ENCODE measurements at places on chromosomes 11 and 22.

- DNase-seq = no peak
These were observed 5.7 kb downstream of the PRR5 start for GRCh38 chr22:44707752-44708151.

GRCh38 chr22:46007003-46007847 is 30.3 kb upstream of the WNT7B start:
- no peak for DNase-seq

DNA sequence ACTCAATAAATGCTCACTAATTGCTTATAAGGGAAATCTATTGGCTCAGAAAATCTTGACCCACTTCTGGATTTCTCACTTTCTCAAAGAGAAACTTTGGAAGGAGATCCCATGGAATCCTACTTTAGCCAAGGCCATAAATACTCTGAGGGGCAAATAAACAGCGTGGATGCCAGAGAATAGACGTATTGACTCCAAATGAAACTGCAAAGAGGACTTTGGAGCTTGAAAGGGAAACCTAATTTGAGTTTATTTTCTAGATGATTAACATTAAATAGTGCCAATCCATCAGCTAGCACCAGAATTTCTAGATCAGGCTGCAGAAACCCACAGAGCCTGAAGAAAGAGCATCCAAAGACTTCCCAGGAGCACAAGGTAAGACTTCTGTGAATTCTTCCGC is at the start of gene MS4A18:
MS4A18 (plus strand) TSS at position 301 of the 400 bp plus-strand sequence.
- DNase-seq = no peak

DNA sequence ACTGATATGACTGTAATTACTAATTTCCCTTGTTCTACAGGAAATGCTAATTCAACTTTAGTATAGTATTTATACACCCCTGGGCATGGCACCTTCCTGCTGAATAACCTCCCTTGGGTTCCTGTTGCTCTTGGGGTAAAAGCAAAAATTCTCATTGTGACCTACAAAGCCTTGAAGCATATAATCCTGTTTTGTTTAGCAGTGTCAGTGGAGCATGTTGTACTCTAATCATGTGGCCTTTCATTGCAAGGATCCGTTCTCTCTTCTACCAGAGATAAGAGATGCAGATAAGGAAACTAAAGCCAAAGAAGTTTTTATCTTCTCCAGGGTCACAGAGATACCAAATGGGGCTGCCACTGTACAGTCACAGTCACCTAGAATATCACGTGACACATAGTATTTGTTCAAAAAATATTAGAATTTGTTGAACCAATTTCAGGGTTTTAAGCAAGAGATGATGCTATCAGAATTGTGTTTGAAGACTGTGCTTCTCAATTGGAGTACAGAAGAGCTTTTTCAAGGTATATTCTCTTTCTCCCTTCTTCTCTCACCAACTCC is 25.1 kb downstream of the CSRP3 start:
- peak; percentile 44 for DNase-seq

GRCh38 chr11:61068581-61068980 is 33.7 kb upstream of the CD5 start:
- no peak for DNase-seq

GRCh38 chr11:91978747-91979146 is 245.9 kb upstream of the FAT3 start:
- DNase-seq = no peak

DNA sequence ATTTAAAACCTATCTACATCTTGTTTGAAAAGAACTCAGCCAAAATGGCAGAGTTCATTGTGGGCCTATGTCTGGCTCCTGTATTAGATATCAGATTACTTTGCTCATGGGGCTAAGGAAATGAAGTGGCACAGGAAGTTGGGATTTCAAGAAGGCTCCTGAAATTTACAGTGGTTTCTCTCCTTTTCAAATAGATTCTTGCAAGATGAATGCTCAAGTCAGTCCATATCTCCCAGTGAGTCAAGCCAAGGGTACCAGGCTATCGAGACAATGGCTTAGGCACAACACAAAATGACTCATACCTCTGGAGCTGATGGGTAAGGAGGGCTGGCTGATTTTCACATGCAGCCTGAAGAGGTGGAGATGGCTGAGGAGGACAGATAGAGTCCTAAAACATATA is 24.1 kb upstream of the APOA1 start:
- no peak for DNase-seq

GRCh38 chr11:14181121-14181520 is 177.9 kb downstream of the RRAS2 start:
- no peak for DNase-seq

DNA sequence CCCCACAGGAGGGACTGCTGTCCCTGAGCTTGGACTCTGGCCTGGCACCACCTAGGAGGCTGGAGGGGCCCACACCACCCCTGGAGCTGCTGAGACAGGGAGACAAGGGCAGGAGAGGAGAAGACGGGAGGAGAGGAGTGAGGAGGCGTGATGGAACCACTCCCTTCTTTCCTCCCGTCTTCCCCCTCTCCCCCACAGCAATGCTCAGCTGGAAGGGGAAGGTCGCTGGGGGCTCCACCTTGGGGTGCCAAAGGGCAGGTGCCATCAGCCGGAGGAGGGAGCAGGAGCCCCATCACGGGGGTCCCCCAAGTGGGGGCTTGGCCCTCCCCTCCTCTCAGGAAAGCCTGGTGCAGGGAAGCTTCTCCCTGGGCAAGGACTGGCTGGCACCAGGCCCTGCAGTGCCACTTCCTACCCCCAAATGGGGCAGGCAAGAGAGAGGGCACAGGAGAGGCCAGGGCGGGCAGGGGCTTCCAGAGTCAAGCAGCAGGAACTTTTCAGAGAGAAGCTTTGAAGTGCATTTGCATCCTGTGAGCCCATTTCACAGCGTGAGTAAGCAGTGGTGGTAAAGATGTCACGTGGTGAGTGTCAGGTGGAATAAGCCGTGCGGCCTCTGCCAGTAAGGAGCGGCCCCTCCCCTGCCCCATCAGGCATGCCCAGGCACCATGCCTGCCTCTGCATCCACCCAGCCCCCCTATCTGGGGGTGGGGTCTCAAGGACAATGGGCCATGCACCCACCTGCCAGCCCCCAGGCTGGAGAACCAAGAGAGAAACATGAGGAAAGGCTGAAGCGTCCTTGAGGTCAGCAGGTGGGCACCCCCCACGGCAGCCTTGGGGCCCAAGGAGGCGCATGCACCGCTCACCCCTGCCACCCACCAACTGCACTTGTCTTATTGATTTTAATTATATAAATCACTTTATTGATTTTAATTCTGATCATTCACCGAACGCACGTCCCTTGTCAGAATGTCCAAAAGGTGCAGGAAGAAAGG is 4.9 kb downstream of the IGF2 start:
- no peak for DNase-seq

DNA sequence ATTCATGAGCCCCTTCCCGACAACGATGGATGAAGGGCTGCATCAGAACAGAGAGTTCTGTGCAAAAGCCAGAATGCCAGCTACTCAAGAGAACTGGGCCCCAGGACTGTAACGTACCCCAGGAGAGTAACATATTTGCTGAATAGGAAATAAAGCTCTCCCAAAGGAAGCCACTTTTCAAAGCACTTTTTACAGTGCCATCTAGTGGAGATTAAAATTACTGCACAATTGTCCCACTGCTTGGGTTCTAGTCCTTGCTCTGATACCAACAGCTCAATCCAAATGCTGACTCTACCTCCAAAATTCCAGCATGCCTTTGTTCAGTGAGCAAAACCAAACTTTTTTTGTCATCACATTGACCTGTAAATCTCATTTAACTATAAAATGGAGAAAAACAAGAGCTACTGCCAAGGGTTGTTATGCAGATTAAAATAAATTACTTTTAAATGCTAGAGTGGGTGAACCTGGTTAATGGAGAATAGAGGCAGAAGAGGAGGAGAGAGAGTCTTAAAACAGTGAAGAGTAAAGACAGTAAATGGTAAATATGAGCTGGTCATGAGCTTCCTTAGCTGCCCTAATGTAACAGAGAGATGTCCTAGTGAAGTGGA is 87.6 kb upstream of the FSHB start:
- peak; percentile 58 for DNase-seq

- peak; percentile 82 for DNase-seq
These were observed 35.3 kb upstream of the KCNJ11 start for GRCh38 chr11:17423533-17424310.

DNA sequence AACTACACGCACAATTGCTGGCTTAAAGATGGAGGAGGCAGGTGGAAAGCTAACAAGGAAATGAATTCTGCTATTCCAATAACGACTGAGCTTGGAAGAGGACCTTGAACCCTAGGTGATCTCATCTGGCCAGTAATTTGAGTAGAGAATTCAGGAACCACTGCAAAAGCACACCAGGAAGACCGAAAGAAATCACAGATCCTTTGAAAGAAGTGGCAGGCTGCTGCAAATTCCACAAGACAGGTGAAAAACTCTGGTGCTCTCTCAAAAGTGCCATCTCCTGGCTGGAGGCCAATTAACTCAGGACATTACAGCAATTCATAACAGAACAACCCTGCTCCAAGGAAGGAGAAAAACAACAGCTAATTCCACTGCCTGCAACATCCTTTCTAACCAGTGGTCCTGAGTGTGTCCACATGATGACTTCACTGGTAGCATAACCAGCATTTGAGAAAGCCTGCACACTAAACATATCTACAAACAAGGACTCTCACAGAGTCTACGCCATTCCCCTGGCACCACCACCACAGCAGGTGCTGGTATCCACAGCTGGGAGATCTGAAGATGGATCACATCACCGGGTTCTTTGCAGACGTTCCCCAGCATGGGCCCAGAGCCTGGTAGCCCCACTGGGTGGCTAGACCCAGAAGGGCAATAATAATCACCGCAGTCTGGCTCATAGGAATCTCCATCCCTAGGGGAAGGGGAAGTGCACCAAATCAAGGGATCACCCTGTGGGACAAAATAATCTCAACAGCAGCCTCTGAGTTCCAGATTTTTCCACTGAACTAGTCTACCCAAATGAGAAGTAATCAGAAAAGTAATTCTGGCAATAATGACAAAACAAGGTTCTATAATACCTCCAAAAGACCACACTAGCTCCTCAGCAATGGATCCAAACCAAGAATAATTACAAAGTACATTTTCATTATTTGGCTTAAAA is 44.9 kb upstream of the CLTCL1 start:
- DNase-seq = no peak

DNA sequence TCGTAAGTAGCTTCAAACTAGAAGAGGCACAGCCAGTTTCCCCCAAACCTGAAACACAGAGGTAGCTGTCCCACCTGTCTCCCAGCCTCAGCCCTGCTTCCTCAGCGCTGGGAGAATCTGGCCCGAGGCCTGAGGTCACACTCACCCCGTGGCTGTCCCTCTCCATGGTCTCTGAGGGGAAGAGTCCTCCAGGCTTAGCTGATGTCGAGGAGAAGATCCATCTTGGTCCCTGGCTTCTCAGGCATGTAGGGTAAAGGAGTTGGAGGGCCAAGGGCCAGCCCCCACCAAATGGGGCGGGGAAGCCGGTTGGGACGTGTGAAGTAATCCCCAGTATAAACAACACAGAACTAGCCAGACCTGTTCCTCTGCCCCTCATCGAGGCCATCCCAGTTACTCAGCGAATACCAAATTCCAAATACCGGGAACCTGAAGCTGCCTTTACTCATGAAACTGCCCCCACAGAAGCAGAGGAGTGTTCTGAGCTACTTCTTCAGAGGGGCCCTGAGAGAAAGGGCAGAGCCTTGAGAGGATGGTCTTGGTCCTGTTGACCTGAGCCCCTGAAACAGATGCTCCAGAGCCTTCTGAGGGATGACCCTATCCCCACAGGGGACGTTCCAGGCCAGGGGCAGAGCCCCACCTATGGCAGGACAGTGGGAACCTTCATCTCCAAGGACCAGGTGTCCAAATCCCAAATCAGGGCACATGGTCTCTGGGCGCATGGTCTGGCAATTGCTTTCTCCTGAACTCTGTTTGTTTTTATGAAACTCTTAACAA is at the start of gene TMPRSS13:
TMPRSS13 (minus strand) TSS at position 261 of the 774 bp plus-strand sequence; CDS start at position 166, 95 bp downstream.
- peak; percentile 94 for DNase-seq

- DNase-seq = no peak
These were observed 42.7 kb downstream of the PPP6R3 start for GRCh38 chr11:68503251-68503687.

GRCh38 chr11:74444173-74444826 is 23.0 kb downstream of the KCNE3 start:
- no peak for DNase-seq

GRCh38 chr22:43036282-43036829 is 21.4 kb upstream of the PACSIN2 start:
- DNase-seq = no peak

GRCh38 chr11:2898366-2899079 is 12.9 kb upstream of the CDKN1C start:
- no peak for DNase-seq

GRCh38 chr22:36324414-36324813 is 63.4 kb downstream of the MYH9 start:
- no peak for DNase-seq

GRCh38 chr11:133790995-133791394 is 54.3 kb downstream of the SPATA19 start:
- no peak for DNase-seq

GRCh38 chr22:18095101-18095805 is 15.4 kb upstream of the TUBA8 start:
- DNase-seq = no peak

DNA sequence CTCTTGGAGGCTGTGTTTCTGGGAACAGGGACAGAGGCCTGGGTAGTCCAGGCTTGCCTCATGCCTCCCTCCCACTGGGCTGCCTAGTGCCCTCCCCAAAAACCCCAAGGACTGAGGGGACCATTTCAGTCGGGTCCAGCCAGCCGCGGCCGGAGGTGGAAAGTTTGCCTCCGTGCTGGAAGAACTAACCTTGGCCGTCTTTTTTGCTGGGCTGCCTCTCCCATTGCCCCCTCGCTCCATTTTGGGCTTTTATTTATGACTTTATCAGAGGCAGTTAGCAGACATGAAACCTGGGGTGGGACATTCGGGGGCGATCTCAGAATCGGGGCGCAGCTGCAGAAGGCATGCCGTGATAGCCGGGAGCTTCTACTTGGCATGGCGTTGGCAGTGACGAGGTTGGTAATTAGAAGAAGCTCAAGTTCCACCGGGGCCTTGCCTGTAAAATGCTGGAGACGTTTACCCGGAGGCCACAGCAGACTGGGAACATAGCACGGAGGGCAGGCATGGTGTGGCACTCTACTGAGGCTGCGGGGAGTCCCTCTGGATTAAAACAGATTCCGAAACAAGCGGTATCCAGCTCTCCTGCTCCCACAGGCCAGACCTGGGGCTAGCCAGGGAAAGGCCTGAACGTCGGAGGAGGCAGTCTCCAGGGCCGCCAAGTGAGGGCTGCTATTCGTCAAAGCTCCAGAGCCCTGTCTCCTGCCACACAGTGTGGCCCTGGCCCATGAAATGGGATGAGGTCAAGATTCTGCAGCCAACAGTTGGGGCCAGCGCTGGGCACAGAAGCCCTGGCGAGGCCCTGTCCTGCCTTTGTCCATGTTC is 76.4 kb upstream of the PPARA start:
- no peak for DNase-seq

GRCh38 chr11:56380120-56380519 is 4.7 kb downstream of the OR8U1 start:
- no peak for DNase-seq

GRCh38 chr11:96111308-96111707 is 187.4 kb upstream of the MTMR2 start:
- no peak for DNase-seq

All from Caco-2 (cell line).